ENCODE measurements at places on chromosomes 4 and X.

DNA sequence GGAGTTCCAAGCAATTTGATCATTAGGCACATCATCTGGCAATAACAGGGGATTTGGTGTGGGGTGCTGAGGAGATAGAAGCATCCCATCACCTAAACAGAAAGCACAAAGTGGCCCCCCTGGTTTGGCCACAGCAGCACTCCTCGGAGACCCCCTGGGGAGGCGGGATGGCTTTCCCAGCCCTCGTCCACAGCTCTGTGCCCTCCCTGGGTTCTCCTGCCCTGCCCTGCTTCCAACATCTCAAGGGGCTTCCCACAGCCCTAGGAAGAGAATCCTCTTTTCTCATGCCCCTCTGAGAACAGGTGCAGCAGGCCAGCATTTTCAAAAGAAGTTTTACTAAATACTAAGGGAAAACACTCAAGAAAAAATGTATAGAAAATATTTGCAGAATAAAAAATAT, 12.8 kb downstream of the ATP5ME start:
- H3K27me3 ChIP-seq = peaks cover 10% of the 10 kb centered on the region
- no peak overlapping the region for H3K27ac ChIP-seq
- peaks cover 21% of the 10 kb centered on the region for H3K36me3 ChIP-seq
- no peak for DNase-seq

- no peaks in the 10 kb centered on the region for H3K4me1 ChIP-seq
- H3K36me3 ChIP-seq = no peaks in the 10 kb centered on the region
- no peak for DNase-seq
- H3K4me3 ChIP-seq = no peak overlapping the region
- no peak overlapping the region for H3K27ac ChIP-seq
Measured at GRCh38 chr4:172819353-172819752, 349.3 kb upstream of the GALNT7 start.

GRCh38 chrX:75155447-75155826, 646 bp downstream of the ABCB7 start:
- no peak for DNase-seq
- H3K4me1 ChIP-seq = peaks cover 26% of the 10 kb centered on the region
- H3K4me3 ChIP-seq = peak overlapping the region; percentile 97
- no peaks in the 10 kb centered on the region for H3K36me3 ChIP-seq
- peak overlapping the region; percentile 99 for H3K27ac ChIP-seq

GRCh38 chrX:102341867-102342266, 94.9 kb downstream of the NXF2 start:
- H3K27ac ChIP-seq = no peak overlapping the region
- DNase-seq = no peak
- peaks cover 3% of the 10 kb centered on the region for H3K4me1 ChIP-seq
- H3K27me3 ChIP-seq = no peaks in the 10 kb centered on the region
- H3K36me3 ChIP-seq = no peaks in the 10 kb centered on the region

DNA sequence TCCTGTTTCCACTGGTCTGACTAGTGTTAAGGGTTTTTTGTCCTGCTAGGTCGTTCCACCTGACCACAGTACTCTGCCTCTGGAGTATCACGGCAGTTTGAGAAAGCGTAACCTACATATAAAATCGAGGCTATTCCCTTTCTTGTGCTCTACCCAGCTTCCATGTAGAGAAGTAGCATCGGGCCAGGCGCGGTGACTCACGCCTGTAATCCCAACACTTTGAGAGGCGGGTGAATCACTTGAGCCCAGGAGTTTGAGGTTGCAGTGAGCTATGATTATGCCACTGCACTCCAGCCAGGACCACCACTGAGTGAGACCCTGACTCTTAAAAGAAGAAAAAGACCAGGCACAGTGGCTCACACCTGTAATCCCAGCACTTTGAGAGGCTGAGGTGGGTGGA, 7.5 kb downstream of the PPEF1 start:
- no peak overlapping the region for H3K27ac ChIP-seq
- no peaks in the 10 kb centered on the region for H3K27me3 ChIP-seq
- H3K36me3 ChIP-seq = no peaks in the 10 kb centered on the region
- H3K4me1 ChIP-seq = no peaks in the 10 kb centered on the region
- no peak overlapping the region for H3K4me3 ChIP-seq

- no peak overlapping the region for H3K4me3 ChIP-seq
- H3K27ac ChIP-seq = no peak overlapping the region
- H3K4me1 ChIP-seq = no peaks in the 10 kb centered on the region
Measured at GRCh38 chr4:42271096-42271495, 118.6 kb upstream of the BEND4 start.

- no peaks in the 10 kb centered on the region for H3K27me3 ChIP-seq
- H3K4me3 ChIP-seq = no peak overlapping the region
- no peaks in the 10 kb centered on the region for H3K4me1 ChIP-seq
- no peak for DNase-seq
- H3K27ac ChIP-seq = no peak overlapping the region
- no peaks in the 10 kb centered on the region for H3K36me3 ChIP-seq
Measured at GRCh38 chr4:87707279-87707918, 57.3 kb downstream of the DMP1 start.

GRCh38 chrX:56813318-56813837, 84.3 kb downstream of the NBDY start:
- H3K27me3 ChIP-seq = no peaks in the 10 kb centered on the region
- peak overlapping the region; percentile 63 for H3K4me3 ChIP-seq
- DNase-seq = no peak
- H3K4me1 ChIP-seq = peaks cover 14% of the 10 kb centered on the region
- peak overlapping the region; percentile 83 for H3K27ac ChIP-seq

DNA sequence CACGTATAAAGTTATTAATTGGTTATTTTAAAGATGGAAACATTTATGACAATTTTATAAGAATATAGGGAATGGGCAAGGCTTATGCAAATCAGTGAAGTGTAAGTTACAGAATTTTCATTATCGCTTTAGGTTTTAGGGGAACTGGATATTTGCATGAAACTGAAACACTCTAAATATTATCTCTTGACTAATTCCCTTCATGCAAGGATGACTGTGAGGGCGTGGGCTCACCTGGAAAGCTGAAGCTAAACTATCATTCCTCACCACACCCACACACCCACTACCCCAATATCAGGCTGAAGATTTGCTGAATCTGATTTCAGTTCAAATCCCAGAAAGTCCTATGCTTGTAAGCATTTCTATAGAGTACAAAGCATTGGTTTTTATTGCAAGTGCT, 81.7 kb upstream of the ARHGAP24 start:
- no peak overlapping the region for H3K4me3 ChIP-seq
- H3K4me1 ChIP-seq = no peaks in the 10 kb centered on the region
- H3K27ac ChIP-seq = no peak overlapping the region
- no peak for DNase-seq
- no peaks in the 10 kb centered on the region for H3K36me3 ChIP-seq

GRCh38 chr4:111699165-111699564, 446.1 kb upstream of the FAM241A start:
- DNase-seq = no peak
- H3K36me3 ChIP-seq = no peaks in the 10 kb centered on the region
- no peak overlapping the region for H3K27ac ChIP-seq
- H3K4me1 ChIP-seq = no peaks in the 10 kb centered on the region

GRCh38 chr4:70753630-70754029, 31.9 kb downstream of the RUFY3 start:
- H3K27me3 ChIP-seq = no peaks in the 10 kb centered on the region
- H3K27ac ChIP-seq = no peak overlapping the region
- peaks cover 6% of the 10 kb centered on the region for H3K36me3 ChIP-seq
- H3K4me3 ChIP-seq = no peak overlapping the region

GRCh38 chrX:53263597-53264094, 17.7 kb downstream of the IQSEC2 start:
- peaks cover 42% of the 10 kb centered on the region for H3K4me1 ChIP-seq
- H3K27ac ChIP-seq = peak overlapping the region; percentile 78
- peaks cover 6% of the 10 kb centered on the region for H3K27me3 ChIP-seq
- DNase-seq = no peak
- no peaks in the 10 kb centered on the region for H3K36me3 ChIP-seq
- H3K4me3 ChIP-seq = no peak overlapping the region

GRCh38 chrX:110409925-110410324, 51.3 kb downstream of the RTL9 start:
- H3K27me3 ChIP-seq = no peaks in the 10 kb centered on the region
- H3K4me3 ChIP-seq = no peak overlapping the region
- H3K36me3 ChIP-seq = no peaks in the 10 kb centered on the region

DNA sequence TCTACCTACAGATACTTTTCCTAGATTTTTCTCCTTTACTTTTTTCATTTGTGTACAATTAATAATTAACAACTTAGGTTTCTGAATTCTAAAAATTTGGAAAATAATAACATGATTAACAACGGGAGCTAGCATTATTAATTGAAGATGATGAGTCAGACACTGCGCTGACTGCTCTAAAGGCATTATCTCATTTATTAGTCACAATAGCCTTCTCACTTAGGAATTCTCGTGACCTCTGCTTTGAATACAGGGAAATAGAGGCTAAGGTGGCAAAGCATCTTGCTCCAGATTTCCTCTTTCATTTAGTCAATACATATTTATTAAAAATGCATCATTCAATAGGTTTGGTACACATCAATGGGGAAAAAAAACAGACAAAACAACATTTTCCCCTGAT, 441.3 kb downstream of the PCDH18 start:
- DNase-seq = no peak
- no peaks in the 10 kb centered on the region for H3K4me1 ChIP-seq
- H3K27ac ChIP-seq = no peak overlapping the region
- H3K4me3 ChIP-seq = no peak overlapping the region

DNA sequence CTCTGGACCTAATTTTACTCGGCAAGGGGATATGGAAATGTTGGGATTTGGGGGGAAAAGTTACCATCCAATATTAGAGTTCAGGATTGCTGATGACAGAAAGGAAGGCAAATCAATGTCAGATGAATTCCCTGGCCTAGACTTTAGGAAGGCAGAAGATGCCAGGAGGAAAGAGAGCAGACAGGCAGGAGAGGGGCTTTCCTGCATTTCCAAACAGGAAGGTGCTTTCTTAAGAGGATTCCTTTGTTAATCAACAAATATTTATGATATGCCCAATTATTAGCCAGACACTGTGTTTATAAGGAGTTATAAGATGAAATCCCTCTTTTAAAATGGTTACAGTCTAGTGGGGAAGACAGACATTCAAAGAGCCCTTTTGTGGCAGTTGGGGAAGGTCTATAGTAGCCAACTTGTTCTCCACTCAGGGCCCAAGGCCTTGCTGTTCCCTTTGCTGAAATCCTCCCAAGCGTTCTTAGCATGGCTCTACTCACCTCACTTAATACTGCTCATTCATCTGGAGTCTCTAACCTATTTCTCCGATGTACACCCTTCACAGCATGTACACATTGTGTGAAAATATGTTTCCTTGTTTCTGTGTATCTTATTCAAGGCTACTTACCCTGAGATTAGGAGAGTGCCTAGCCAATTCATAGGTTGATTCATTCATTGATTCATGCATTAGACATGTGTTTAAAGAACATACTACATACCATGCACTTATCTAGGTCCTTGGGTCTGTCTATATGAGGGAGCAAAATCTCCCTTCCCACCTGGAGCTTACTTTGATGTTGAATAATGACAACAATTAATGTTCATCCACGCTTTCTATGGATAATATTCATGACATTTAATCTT, 5.3 kb downstream of the IGFBP7 start:
- peaks cover 12% of the 10 kb centered on the region for H3K27me3 ChIP-seq
- peaks cover 27% of the 10 kb centered on the region for H3K4me1 ChIP-seq
- no peak overlapping the region for H3K4me3 ChIP-seq
- DNase-seq = no peak
- no peak overlapping the region for H3K27ac ChIP-seq

DNA sequence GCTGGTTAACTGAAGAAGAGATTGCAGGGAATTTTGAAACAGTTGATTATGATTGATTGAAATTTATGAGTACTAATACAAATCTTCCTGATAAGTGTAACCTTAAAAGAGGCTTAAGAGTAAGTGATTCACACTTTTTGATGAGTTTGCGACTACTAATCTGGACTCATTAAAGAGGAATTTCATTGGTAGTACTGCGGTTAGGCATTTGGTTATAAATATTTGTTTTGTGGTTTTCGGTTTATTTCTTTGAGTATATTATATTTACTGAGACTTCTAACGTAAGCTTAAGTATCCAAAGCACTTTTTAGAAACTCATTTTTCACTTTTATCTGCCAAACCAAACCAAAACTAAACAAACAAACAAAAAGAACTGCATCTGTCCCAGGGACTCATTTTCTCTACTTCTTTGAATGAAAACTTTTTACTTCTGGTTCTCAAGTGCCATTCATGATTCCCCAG, 20.7 kb downstream of the SLIT2 start:
- H3K4me3 ChIP-seq = no peak overlapping the region
- peaks cover 8% of the 10 kb centered on the region for H3K4me1 ChIP-seq
- H3K27ac ChIP-seq = no peak overlapping the region
- H3K27me3 ChIP-seq = no peaks in the 10 kb centered on the region

- no peak overlapping the region for H3K27ac ChIP-seq
- peak; percentile 58 for DNase-seq
- H3K27me3 ChIP-seq = peaks cover 1% of the 10 kb centered on the region
- H3K4me3 ChIP-seq = peak overlapping the region; percentile 72
Measured at GRCh38 chr4:76896614-76897535, 1.1 kb downstream of the SOWAHB start.

- H3K36me3 ChIP-seq = no peaks in the 10 kb centered on the region
- no peak for DNase-seq
- H3K27ac ChIP-seq = no peak overlapping the region
- no peaks in the 10 kb centered on the region for H3K4me1 ChIP-seq
- no peaks in the 10 kb centered on the region for H3K27me3 ChIP-seq
- no peak overlapping the region for H3K4me3 ChIP-seq
Measured at GRCh38 chr4:43352859-43353258, 460.3 kb downstream of the GRXCR1 start.

DNA sequence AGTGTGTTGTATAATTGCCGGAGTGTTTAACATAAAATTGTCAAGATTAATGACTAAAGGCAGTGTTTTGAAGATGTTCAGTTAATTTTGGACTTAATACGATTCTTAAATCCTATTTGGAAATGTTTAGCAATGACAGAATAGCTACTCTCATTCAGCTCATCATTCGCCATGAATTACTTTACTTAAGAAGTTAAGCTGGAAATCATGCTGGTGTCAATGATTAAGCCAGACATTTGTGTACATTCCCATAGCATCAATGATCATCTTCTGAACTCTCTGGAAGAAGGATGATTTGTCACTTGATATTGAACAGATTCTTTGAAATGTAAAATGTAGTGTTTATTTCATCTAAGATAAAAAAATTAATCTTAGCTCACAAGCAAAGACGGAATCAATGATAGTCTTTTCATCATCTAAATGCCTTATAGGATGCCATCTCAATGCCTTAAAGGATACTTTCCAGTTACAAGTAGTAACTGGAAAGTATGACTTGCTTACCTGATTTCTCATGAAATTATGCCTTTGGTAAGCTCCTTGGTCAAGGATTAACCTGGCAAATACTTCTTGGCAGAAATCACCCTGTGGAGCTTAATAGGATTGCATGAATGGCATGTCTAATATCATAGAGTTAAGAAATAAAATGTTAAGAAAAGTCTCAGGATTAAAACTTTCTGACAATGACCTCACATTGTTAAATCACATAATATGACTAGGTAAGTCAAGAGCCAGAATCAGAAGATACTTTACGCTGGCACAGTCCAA, 515.5 kb upstream of the AGA start:
- no peak overlapping the region for H3K27ac ChIP-seq
- H3K4me1 ChIP-seq = peaks cover 5% of the 10 kb centered on the region
- no peaks in the 10 kb centered on the region for H3K36me3 ChIP-seq
- no peak for DNase-seq
- H3K4me3 ChIP-seq = no peak overlapping the region
- H3K27me3 ChIP-seq = no peaks in the 10 kb centered on the region

All from endothelial cell (in vitro differentiated cells).